ENCODE measurements at places on chromosomes 5 and 9.
A peak's percentile ranks its signal among the peaks of the same experiment; 100 is the strongest.

GRCh38 chr9:13354733-13355132 lies 75.2 kb upstream of the MPDZ start:
- DNase-seq: no peak

- DNase-seq: peak; percentile 96
These were observed 279.6 kb downstream of the FANCC start for GRCh38 chr9:95037789-95038521.

GRCh38 chr5:173094012-173094661 lies 38.0 kb downstream of the CREBRF start:
- peak; percentile 18 for DNase-seq

- peak; percentile 11 for DNase-seq
These were observed 691.7 kb upstream of the SEMA6A start for GRCh38 chr5:117266280-117266679.

- no peak for DNase-seq
These were observed 111.4 kb downstream of the ENC1 start for GRCh38 chr5:74529101-74529500.

DNA sequence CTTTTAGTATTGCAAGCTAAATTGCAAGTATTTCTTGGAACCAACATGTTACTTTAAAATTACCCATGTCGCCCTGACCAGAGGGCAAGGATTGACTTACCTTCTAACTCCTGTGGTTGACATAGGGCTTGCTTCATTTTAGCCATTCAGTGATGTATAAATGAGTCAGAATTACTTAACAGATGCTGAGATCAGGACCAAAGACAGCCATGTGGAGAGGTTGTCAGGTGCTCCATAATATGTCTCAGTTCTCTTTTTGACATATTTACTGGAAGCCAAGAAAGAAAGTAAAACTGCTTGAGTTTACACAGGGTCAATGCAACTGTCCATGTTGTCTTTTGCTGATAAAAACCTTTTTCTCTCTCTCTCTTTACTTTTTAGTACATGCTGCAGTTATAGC lies 33.2 kb downstream of the F2RL2 start:
- no peak for DNase-seq

- DNase-seq: no peak
These were observed 15.3 kb downstream of the MYMK start for GRCh38 chr9:133509179-133510083.

GRCh38 chr9:134492281-134492691 lies 149.3 kb upstream of the COL5A1 start:
- DNase-seq: no peak

DNA sequence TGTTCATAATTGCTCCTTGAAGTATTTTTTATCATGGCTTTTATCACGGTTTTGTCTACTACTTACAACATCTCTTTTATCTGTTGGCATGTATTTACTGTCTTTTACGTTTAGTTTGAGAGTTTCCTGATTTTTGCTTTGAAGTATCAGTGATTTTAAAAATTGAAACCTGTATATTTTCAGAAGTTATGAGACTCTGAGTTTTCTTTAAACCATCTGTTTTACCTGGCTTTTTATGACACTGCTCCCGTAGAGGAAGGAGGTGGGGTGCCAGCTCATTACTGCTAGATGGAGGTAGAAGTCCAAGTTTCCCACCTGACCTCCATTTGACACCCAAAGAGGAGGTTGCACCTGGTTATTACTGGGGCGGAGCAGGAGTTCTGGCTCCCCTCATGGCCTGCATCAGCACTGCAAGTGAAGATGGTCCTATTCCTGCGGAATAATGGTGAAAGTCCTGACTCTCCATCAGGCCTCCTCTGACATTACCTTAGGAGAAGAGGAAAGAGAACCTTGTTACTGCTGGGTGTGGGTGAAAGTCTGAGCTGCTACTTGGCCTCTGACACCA lies 10.0 kb upstream of the ZNF131 start:
- peak; percentile 6 for DNase-seq

GRCh38 chr9:133734590-133735414 lies 3.4 kb downstream of the SARDH start:
- DNase-seq: no peak

- DNase-seq: no peak
These were observed 53.9 kb downstream of the DPYSL3 start for GRCh38 chr5:147455822-147456450.

- DNase-seq: no peak
These were observed 35.3 kb upstream of the SLIT3 start for GRCh38 chr5:169336242-169336641.

- no peak for DNase-seq
These were observed 47.6 kb upstream of the RNU6ATAC start for GRCh38 chr9:134211811-134212485.

- no peak for DNase-seq
These were observed 145.7 kb downstream of the CFAP90 start for GRCh38 chr5:7705261-7705660.
